ENCODE measurements at places on chromosomes 7 and 10. TPM values are rescaled to one million over a fixed set of nuclear protein-coding genes. Genes with fewer than 3 reads are reported as not detected.
A peak's percentile ranks its signal among the peaks of the same experiment; 100 is the strongest.

DNA sequence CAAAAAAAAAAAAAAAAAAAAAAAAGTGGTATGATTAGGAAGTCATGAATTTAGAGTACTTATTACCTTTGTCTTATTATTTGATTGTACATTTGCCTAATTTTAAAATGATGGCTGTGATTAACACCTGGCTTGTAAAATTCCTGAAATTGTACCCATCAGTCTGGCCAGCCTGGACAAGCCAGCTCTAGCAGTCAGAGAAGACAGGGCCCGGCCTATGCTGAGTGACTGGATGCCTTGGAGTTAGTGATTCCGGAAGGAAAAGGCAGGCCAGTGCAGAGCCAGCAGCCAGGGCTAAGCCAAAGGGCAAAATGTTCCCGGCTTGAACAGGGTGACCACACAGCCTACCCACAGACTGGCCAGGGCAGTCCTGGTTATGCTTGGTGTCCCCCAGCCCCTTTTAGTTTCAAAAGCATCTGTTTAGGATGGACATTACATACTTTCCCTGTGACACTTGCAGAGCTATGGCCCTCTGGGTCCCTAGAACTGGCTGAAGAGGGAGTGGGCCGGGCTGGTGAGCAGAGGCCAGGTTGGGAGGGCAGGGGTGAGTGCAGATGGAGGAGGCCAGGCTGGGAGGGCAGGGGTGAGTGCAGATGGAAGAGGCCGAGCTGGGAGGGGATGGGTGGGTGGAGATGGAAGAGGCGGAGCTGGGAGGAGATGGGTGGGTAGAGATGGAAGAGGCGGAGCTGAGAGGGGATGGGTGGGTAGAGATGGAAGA lies 61.7 kb downstream of the PROSER2 start:
- no peak overlapping the region for H3K27ac ChIP-seq
- H3K4me3 ChIP-seq: no peak overlapping the region
- no peaks in the 10 kb centered on the region for H3K27me3 ChIP-seq
- no peak for DNase-seq
- H3K36me3 ChIP-seq: no peaks in the 10 kb centered on the region
- H3K4me1 ChIP-seq: no peaks in the 10 kb centered on the region

- peak overlapping the region; percentile 25 for H3K27ac ChIP-seq
- peaks cover 77% of the 10 kb centered on the region for H3K4me1 ChIP-seq
- H3K27me3 ChIP-seq: no peaks in the 10 kb centered on the region
- DNase-seq: no peak
Observed at GRCh38 chr10:29540016-29540415, 94.8 kb downstream of the SVIL start.

DNA sequence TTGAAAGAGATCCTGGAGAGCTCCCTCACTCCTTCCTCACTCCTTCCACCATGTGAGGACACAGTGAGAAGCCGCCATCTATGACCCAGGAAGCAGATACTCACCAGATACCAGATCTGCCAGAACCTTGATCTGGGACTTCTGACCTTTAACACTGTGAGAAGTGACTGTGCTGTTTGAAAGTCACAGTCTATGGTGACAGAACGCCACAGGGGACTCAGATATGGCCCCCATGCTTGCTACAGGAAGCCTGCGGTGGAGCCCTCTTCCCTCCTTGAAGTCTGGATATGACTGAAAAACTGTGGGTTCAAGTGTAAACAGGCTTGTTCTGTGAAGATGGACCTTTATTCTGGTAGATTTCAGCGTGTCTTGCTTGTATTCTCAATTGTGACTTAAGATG lies 297.8 kb downstream of the KLF6 start:
- no peak for DNase-seq
- no peaks in the 10 kb centered on the region for H3K36me3 ChIP-seq
- no peaks in the 10 kb centered on the region for H3K27me3 ChIP-seq
- H3K4me3 ChIP-seq: no peak overlapping the region
- no peak overlapping the region for H3K27ac ChIP-seq
- peaks cover 12% of the 10 kb centered on the region for H3K4me1 ChIP-seq

The SERPINE1 gene
- 3.8 TPM for total RNA-seq

The MAGI2 gene
- 2.8 TPM for total RNA-seq

The TMEM130 gene
- total RNA-seq: not detected

- no peak overlapping the region for H3K27ac ChIP-seq
- DNase-seq: no peak
- H3K4me3 ChIP-seq: no peak overlapping the region
- no peaks in the 10 kb centered on the region for H3K27me3 ChIP-seq
- H3K36me3 ChIP-seq: no peaks in the 10 kb centered on the region
- H3K4me1 ChIP-seq: no peaks in the 10 kb centered on the region
Observed at GRCh38 chr10:80041162-80041561, 37.3 kb upstream of the TMEM254 start.

The ADRB1 gene
- total RNA-seq: 24.4 TPM

The AEBP1 gene
- 31.3 TPM for total RNA-seq

- H3K27ac ChIP-seq: no peak overlapping the region
- H3K36me3 ChIP-seq: no peaks in the 10 kb centered on the region
- no peaks in the 10 kb centered on the region for H3K4me1 ChIP-seq
- DNase-seq: no peak
Observed at GRCh38 chr7:158166386-158167340, 421.0 kb downstream of the PTPRN2 start.

The FAM237B gene
- total RNA-seq: not detected

DNA sequence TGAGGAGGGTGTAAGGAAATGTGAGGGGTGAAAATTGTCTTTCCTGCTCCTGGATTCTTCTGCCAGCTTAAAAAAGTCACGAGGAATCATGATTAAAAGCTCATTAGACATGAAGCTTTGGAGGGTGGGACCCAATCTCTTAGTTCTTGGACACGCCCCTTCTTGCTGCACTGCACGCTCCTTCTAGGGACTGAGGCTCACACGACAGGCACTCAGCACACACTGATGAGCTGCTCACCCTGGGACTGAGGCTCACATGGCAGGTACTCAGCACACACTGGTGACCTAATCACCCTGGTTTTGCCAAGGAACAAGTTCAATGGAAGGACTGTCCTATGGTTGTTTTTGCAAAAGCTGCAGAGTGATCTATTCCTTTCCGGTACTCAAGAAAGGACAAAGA lies 65.8 kb upstream of the ELMO1 start:
- H3K4me1 ChIP-seq: peaks cover 11% of the 10 kb centered on the region
- no peak overlapping the region for H3K4me3 ChIP-seq
- no peaks in the 10 kb centered on the region for H3K27me3 ChIP-seq

The NCF1 gene
- total RNA-seq: 1.0 TPM

GRCh38 chr7:2165239-2165609 lies 67.5 kb downstream of the MAD1L1 start:
- DNase-seq: no peak
- H3K4me3 ChIP-seq: no peak overlapping the region
- H3K27ac ChIP-seq: no peak overlapping the region

The NUDCD3 gene
- total RNA-seq: 94.7 TPM

DNA sequence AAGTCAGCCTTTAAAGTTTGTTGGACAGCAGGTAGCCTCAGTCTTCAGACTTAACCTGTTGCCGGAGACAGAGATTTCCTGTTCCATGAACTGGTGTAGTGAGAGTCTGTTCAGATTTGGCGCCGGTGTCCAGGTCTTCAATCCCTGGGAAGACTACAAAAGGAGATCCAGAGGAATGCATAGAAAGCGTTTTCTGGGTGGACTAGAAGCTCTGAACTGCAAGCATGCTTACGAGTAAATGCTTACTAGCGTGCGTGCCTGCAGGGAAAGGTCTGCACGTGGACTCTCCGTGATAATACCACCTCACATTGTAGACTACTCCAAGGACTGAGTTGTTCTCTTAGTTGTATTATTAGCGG lies 878 bp downstream of the GLRX3 start:
- peaks cover 53% of the 10 kb centered on the region for H3K4me1 ChIP-seq
- DNase-seq: no peak
- H3K27ac ChIP-seq: peak overlapping the region; percentile 96
- no peaks in the 10 kb centered on the region for H3K27me3 ChIP-seq
- H3K36me3 ChIP-seq: peaks cover 2% of the 10 kb centered on the region

The RAPGEF5 gene
- total RNA-seq: 30.4 TPM

The AKR1C8 gene
- total RNA-seq: not detected

DNA sequence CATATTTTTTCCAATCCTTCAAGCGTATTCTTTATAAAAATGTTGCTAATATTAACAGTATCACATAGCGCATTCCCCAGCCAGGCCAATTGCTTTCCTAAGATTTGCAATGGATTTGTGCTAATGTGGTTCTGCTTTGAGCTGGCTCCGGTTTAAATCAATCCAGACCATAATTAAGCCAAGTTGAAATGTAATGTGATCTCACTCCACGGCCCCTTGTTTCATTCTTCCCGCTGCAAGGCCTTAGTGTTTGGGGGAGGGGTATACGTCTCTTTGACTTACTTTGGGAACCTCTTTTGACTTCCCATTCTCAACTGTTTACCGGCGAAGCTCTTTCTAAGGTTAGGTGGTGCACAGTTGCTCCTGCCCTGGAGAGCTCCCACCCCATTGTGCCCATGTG lies 86.4 kb downstream of the PRPF18 start:
- H3K4me1 ChIP-seq: peaks cover 33% of the 10 kb centered on the region
- H3K36me3 ChIP-seq: peaks cover 28% of the 10 kb centered on the region
- no peak for DNase-seq
- no peak overlapping the region for H3K4me3 ChIP-seq
- no peaks in the 10 kb centered on the region for H3K27me3 ChIP-seq
- no peak overlapping the region for H3K27ac ChIP-seq

DNA sequence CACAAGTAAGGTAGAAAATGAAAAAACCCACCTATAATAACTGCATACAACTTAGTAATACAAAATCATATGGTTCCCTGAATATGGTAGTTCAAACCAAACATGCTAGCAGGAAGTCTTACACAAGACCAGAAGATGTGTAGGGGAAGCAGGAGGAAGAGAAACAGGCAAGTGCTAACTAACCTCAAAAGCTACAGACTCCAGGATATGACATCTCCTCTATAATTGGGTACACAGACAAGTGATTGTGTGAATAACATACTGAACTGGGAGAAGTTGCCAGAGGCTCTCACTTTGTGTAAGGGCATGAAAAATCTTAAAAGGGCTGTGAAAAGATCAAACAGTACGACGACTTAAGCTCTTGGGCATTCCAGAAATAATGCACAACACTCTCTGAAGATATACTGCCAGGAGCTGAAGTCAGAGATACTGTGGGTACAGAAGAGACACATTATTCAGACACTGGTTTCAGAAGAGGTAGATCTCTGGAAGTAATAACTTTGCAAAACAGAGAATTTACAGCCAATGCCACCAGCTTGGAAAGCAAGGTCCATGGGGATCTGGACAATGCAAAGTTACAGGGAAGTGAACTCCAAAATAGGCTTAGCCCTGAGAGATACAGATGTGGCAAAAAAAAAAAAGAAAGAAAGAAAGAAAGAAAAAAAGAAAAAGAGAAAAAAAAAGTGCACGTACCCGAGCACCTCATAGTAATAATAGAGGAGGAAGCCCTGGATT lies 767.2 kb downstream of the TNS3 start:
- H3K27me3 ChIP-seq: no peaks in the 10 kb centered on the region
- H3K4me3 ChIP-seq: no peak overlapping the region
- H3K36me3 ChIP-seq: no peaks in the 10 kb centered on the region
- H3K27ac ChIP-seq: no peak overlapping the region
- no peak for DNase-seq

GRCh38 chr7:26147030-26147429 lies 5.0 kb upstream of the NFE2L3 start:
- no peaks in the 10 kb centered on the region for H3K36me3 ChIP-seq
- H3K4me3 ChIP-seq: no peak overlapping the region
- H3K27ac ChIP-seq: no peak overlapping the region

The BTBD16 gene
- total RNA-seq: not detected

GRCh38 chr10:69558559-69558958 lies 14.7 kb downstream of the NEUROG3 start:
- H3K27ac ChIP-seq: no peak overlapping the region
- no peaks in the 10 kb centered on the region for H3K4me1 ChIP-seq
- DNase-seq: no peak
- no peaks in the 10 kb centered on the region for H3K27me3 ChIP-seq
- H3K36me3 ChIP-seq: no peaks in the 10 kb centered on the region
- H3K4me3 ChIP-seq: no peak overlapping the region

DNA sequence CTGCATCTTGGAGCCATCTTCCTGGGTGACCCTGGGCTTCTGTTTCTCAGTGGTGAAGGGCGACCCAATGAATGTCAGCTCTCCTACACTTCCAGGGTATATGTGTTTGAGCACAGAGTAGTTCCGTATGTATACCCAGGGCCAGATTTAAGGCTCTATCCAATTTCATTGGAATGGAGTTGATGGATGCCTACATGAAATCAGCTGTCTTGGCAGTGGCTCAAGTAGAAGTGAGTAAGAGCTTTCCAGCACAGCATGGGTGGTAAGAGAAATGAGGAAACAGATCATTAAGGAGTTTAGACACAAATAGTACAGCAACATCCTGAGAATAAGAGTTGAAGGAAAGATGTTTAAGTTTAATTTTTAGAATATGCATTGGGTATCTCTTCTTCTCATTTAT lies 433.0 kb downstream of the PAXIP1 start:
- H3K27ac ChIP-seq: no peak overlapping the region
- H3K4me3 ChIP-seq: no peak overlapping the region
- H3K27me3 ChIP-seq: no peaks in the 10 kb centered on the region
- H3K4me1 ChIP-seq: no peaks in the 10 kb centered on the region

The AGAP6 gene
- 3.6 TPM for total RNA-seq

- peak overlapping the region; percentile 80 for H3K27ac ChIP-seq
- peaks cover 23% of the 10 kb centered on the region for H3K4me1 ChIP-seq
- peak; percentile 73 for DNase-seq
Observed at GRCh38 chr7:159015454-159016410, 128.9 kb downstream of the VIPR2 start.

DNA sequence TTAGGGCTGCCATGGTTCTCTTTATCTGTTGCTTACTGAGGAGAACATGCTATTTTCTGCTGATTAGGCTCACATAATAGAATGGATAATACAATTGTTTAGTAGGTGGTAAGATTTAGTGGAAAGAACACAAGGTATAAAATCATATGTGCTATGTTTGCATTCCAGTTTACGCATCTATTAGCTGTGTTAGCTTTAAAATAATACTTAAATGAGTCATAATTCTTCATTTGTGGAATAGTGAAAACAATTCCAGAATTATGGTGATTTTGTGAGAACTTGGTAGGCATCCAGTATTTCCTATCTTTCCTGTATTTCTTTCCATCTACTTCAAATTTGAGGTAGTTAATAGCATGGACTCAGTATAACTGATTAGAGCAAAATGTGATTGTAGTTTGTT lies 1585.5 kb upstream of the LRRTM3 start:
- no peak overlapping the region for H3K4me3 ChIP-seq
- no peak for DNase-seq
- no peaks in the 10 kb centered on the region for H3K36me3 ChIP-seq
- H3K27me3 ChIP-seq: no peaks in the 10 kb centered on the region
